ENCODE measurements at places on chromosomes 11 and 22.
A peak's percentile ranks its signal among the peaks of the same experiment; 100 is the strongest.

GRCh38 chr11:121801394-121801748 lies 314.6 kb downstream of the BLID start:
- DNase-seq: peak; percentile 28

GRCh38 chr11:2477254-2477653 lies 32.4 kb downstream of the KCNQ1 start:
- DNase-seq: no peak

GRCh38 chr11:117281159-117281558 lies 10.0 kb upstream of the BACE1-AS start:
- peak; percentile 99 for DNase-seq

DNA sequence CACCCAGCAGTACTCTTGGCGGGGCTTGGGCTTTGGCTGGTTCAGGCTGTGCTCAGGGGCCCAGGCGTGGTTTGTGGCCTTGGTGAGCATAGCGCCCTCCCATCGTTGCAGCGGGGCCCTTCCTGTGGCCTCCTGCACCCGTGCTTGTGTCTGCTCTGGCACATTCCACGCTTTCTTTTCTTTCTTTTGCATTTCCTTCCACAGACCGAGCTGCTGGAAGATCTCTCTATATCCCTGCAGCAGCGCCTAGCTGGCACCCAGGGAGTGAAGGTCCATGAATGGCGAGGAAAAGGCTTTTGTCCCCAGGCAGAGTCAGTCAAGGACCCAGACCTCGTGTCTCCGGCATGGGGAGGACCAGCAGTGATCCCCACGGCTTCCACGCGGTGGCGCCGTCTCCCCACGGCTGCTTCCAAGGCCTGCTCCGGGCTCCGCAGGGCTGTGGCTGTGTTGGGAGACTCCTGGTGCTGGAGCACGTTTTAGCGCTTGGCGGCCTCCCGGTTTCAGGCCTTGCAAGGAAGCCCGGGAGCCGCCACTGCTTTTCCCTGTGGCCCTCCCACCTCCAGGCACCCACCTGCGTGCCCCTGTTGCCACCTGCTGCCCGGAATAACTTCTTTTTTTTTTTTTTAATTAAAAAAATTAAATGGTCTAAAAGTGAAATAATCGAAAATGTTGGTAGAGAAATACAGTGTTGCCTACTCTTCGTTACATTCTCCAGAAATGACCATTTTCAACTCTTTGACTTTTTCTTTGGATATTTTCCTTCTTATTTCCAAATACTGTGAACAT lies 28.5 kb downstream of the GLB1L2 start:
- peak; percentile 53 for DNase-seq

DNA sequence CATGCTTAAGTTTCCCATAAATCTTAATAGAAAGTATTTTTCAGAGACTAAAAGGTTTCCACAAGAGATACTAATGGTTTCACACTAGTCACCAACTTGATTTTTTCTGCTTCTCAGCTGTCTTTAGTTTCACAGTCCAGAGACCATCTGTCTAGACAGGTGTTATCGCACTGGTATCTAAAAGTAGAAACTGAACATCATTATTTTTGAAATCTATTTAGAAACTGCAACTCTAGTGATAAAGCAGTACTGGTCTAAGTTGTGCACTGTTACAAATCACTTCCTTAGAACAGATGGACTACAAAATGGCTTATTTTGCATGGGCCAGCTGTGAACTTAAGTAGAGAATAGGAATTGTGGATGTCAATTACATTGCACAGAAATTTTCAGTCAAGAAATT lies 78.0 kb downstream of the CNTN5 start:
- no peak for DNase-seq

GRCh38 chr11:102464859-102465500 lies 12.4 kb upstream of the TMEM123 start:
- no peak for DNase-seq

DNA sequence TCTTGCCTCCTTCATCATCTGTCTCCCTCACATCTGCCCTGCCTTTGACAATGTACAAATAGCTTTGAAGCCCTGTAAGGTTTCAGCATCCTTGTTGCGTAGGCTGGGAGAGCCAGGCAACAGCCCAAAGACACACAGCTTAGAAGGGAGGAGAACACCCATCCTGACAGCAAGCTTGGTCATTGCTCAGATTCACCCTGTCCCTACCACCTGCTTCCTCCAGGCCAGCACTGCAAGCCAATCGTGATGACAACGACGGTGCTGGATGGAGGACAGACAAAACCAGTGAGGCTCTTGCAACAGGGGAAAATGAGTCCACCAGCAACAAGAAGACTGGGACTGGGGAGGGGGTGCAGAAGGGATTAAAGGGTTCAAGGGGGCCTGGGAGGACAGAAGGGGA lies 32.9 kb upstream of the CD5 start:
- DNase-seq: no peak

- DNase-seq: no peak
Measured at GRCh38 chr11:3799143-3799542, 1.8 kb upstream of the NUP98 start.

GRCh38 chr11:102396708-102397563 lies 49.9 kb downstream of the BIRC2 start:
- no peak for DNase-seq

DNA sequence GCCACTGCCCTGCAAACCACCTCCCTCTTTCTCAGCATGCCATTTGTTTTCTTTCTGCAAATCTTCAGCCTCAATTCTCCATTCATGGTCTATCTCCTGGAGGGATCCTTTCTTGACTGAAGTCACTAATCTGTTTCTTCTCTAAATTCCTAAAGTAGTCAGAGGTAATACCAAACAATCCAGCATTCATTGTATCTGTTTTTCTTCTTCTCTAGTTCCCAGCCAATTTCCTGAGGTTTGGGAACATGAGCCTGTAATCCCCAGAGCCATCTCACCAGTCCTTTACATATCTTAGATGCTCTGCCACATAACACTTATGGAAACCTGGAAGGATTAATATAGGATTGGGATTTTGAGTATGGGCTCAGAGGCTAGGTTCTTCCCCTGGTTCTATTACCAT lies 86.5 kb downstream of the MICAL2 start:
- no peak for DNase-seq

DNA sequence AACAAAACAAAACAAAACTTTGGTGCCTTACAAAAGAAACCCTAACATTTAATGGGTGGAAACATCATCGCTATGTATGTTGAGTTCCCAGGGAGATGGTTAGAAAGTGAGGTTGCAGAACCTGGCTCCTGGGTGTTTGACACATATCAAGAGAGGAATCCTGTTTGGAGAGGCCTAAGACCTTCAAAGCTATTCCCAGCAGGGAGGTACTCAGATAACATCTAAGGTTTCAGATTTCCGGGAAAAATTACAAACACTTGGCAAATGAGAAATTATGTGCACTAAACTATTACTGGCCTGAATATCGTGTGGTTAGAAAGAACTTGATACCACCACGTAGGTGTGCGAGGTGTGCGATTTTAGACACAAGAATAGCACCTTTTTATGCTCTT lies 18.5 kb downstream of the TRIM5 start:
- peak; percentile 7 for DNase-seq

DNA sequence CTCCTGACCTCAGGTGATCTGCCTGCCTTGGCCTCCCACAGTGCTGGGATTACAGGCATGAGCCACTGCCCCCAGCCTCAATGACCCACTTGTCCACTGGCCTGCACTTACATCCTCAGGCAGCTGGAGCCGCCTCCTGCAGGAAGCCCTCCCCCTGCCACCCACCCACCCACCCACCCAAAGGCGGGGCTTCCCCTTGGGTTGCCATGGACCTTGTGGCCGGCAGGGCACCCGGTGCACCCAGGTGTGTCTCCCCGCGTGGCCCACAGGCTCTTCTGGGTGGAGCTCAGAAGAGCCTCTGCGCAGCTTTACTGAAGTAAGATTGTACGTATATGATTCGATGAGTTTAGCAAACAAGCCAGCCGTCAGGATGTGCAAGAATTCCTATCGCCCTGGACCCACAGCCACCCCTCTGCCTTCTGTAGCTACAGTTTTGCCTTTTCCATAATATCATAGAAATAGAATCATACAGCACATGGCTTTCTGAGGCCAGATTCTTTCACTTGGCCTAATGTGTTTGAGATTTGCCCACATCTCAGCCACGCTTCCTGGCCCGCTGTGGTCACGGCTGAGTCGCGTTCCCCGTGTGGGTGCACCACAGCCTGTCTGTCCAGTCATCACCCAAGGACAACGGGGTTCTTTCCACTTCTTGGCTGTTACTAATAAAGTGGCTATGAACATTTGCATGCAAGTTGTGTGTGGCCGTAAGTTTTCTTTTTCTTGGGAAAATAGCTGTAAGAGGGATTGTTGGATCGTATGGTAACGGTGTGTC lies 5.3 kb upstream of the BRSK2 start:
- DNase-seq: peak; percentile 8

DNA sequence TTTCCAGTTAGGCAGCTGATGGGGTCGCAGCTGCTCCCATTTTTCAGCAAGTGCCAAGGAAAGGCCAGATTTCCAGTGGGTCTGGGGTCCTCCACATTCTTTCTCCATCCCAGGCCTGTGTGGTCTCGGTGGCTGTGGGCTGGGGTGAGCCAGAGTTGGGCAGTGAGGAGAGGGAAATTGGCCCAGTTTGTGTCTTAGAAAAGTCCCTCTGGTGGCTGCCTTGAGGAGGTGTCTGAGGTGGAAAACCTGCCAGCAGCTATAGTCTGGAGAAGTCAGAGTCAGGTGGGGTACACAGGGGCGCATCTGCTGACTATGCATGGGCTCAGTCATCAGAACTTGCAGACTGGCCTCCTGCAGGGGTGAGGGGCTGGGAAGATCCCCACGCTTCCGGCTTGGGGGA lies 30.5 kb downstream of the MRGPRD start:
- DNase-seq: no peak

GRCh38 chr22:24423519-24424000 lies 3.8 kb upstream of the ADORA2A start:
- DNase-seq: no peak

- DNase-seq: no peak
Measured at GRCh38 chr11:107140983-107141382, 122.7 kb upstream of the GUCY1A2 start.

GRCh38 chr11:82998697-82999096 lies 73.0 kb downstream of the RAB30 start:
- no peak for DNase-seq

DNA sequence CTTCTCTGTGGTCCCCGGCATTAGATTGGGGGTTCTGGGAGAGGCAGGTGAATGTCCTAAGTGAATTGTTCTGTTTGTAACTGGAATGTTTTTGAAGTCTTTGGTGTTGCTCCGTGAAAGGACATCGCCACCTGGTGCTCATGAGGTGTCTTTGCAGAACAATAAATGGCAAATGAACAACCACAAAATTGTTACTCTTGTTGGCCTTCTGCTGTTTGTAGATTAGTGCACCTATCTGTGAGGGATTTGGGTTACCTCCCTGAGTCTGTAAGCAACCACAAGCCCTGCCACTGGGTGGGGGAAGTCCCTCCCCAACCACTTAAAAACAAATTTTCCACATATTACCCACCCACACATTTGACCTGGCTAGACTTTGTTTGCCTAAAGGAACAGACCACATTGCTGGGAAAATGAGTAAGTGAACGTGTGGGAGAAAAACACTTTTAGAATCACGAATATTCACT lies 4.7 kb downstream of the MPEG1 start:
- peak; percentile 50 for DNase-seq

DNA sequence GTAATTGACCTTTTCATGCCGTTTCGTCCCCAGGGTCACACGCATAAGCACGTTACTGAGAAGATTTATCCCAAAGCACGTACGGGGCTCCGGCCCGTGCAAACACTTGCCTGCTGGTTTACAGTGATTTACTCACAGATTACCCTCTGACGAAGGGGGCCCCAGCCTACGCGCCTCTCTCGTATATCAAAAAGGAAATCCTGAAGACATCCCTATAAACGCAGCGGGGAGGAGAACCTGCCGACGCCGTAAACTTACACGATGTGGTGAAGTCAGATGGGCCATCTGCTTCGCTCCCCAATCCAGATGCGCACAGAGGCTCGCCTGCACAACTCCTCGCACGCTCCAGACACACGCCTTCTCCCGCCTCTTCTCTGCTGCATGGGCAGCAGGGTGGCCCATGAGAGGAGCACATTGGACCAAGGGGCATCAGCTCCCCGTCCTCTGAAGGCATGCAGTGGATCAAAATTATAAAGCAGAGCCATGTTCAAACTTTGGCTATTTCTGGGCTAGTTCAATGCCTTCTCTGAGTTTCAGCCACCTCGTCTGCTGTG lies 123.6 kb downstream of the MN1 start:
- DNase-seq: peak; percentile 66

DNA sequence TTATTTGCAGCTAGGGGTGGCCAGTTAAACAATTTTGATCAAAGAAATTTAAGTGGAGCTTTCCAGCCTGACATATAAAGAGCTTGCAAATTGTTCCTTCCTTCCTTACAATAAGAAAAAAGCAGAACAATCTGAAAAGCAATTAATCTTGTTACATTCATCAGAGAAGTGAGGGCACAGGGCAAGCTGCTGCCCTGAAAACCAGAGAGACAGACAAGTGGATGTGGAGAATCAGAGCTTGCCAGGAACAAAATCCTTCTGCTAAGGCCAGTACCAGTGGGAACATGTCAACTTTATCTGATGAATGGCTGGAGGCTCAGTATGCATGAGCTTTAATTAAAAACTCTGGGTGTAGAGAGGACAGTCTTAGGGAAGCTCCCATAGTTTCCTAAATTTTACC lies 8.8 kb downstream of the CCDC179 start:
- DNase-seq: no peak

DNA sequence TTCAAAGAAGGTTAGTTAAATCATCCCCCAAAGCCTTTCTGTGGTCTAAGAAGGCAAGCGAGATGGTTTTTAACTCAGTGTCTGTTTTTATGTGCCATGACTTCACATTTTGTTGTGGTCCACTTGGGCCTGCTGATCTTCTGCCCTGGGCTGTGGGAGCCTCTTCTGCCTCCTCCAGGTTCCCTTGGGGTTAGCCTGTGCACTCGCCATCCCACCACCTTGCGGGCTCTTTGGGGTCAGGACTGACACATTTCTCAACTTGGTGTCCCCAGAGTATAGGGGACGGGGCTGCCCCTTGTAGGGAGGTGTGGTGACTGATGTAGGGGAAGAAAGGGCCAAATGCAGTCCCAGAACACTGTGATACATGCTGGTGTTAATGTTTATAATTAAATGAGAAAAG lies 207.0 kb downstream of the TBC1D22A start:
- no peak for DNase-seq

DNA sequence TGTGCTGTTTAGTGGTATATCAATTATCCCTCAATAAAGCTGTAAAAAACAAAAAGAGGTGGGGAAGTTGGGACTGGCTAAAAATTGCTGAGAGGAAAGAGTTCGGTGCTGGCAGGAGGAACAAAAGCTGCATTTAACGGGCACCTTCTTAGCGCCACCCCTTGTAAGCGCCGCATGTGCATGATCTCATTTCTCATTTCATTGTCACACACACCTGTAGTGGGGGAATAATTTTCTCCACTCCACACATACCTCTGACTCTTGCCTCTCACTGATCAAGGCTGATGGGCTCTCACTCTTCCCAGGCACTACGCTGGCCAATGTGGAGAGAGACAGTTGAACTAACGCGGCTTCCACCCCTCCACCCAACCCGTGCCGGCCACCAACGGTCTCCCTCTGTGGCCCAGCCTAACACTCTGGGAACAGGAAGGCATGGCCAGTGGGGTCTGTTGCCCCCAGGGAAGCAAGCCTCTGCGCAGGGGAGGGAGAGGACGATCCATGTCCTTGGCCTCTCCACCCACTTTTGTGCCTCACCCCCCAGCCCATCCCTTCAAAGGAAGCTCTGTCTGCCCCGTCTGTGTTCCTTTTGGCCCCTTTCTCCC lies 186.7 kb upstream of the SYT13 start:
- no peak for DNase-seq

GRCh38 chr22:35505399-35506258 lies 35.0 kb upstream of the RASD2 start:
- no peak for DNase-seq

Data from fibroblast of skin of right quadriceps (primary cell).